ENCODE measurements at places on chromosomes 3 and 15. TPM values are rescaled to one million over a fixed set of nuclear protein-coding genes. Genes with fewer than 3 reads are reported as not detected.

Gene RASL12
- total RNA-seq, result 211 TPM

Gene CACNA2D3
- 3.2 TPM for total RNA-seq

Gene PLA2G4F
- 0.27 TPM for total RNA-seq

Gene CCR3
- total RNA-seq, result not detected

DNA sequence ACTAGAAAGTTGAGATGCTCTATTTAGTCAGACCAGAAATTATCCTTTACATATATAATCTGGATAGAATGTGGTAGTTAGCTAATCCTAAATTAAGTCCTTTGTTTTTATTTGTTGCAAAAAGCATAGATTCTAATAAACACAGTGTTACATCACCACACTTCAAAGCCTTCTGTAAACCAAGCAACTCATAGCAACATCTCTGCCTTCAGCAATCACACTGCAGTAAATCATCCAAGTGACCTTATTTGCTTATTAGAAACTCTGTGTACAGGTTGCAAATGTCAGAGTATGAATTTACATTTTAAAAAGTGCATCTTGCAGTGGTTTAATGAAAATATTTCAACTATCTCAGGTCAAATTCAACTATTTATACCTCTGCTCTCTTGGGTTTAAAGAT lies 242.5 kb downstream of the GBE1 start:
- no peak for DNase-seq

- no peak for DNase-seq
Observed at GRCh38 chr3:107410606-107411005, 33.4 kb downstream of the CCDC54 start.

- no peak for DNase-seq
Observed at GRCh38 chr3:51945926-51946705, 4.0 kb downstream of the PARP3 start.

DNA sequence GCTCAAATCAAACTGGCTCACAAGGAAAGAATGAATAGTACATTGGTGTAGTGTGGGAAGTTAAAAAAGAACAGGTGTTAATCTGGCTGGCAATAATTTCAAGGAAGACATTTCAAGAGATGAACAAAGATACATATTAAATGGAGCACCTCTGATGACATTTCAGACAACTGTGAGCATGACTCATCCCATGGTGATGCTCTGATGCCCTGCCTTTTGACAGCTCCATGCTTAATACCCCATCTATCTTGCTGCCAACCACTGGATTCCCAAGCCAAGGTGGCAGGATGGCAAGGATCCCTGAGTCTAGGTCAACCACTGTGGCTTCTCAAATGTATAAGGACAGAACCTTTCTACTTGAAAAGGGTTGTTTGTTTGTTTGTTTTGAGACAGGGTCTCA lies 29.3 kb downstream of the LRRC2 start:
- DNase-seq, result no peak

GRCh38 chr3:196740481-196741248 lies 1.0 kb downstream of the PAK2 start:
- no peak for DNase-seq

DNA sequence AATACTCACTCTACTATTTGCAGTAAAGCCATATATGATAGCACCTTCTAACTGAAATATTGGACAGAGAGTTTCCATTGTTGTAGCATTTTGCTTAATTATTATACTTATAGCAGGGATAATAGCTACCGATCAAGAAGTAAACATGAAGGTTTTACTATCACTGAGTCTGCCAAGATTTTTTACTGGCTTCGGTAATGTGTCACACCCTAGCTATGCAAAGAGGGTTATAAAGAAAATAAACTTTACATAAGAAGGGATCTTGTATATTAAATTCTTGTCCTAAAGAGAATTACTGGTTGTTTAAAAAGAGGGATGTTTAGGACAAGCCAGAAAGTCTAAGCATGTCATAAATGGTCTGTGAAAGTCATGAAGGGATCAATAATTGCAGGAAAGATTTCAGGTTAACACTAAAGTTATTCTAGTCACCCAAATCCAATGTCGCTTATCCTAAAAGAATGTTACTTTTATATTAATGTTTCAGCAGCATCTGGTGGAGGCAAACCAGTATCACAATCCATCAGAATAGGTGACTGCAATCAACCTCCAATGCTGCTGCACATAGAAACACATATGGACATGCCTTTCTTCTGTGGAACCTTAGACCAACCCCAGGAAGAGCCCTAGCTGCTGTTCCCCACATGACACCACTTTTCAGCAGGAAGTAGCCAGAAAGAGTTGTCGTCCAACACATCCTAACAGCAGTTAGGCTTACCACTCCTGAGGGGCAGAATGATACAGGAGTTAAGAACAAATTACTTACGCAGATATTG lies 62.7 kb upstream of the GK5 start:
- no peak for DNase-seq

GRCh38 chr3:140920029-140920428 lies 21.6 kb upstream of the SLC25A36 start:
- DNase-seq, result no peak

GRCh38 chr3:127342735-127343134 lies 54.9 kb upstream of the PRR20G start:
- no peak for DNase-seq

Data from thoracic aorta (tissue), 2 donors.